Caki2 (cell line): ENCODE measurements at places on chromosomes 12 and 14.
A peak's percentile ranks its signal among the peaks of the same experiment; 100 is the strongest.

DNA sequence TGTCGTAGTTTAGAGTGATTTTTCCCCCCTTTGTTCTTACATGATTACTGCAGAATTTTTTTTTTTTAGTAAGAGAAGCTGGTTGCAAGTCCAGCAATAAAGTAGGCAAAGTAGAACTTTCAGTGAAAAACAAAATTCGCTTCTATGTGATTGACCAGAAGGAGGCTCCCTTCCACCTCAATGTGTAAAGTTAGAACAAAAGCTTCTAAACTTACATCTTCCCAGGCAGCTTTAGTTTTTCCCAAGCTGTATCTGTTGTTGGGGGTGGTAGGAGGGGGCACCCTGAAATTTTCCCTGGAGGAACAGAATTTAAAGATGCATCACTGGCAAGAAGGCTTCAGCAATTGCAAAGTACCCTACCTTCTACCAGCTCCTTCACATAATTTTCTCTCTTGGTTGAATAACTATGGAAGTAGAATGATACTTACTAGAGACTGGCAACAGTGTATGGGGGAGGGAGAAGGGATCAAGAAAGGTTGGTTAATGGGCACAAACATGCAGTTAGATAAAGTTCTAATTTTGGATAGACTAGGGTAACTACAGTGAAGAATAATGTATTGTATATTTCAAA is 87.3 kb upstream of the E2F7 start:
- peak; percentile 9 for DNase-seq

- DNase-seq: no peak
Observed at GRCh38 chr12:101775816-101776215, 36.6 kb upstream of the SYCP3 start.

- no peak for DNase-seq
Observed at GRCh38 chr14:69090187-69090789, 62.6 kb downstream of the DCAF5 start.

DNA sequence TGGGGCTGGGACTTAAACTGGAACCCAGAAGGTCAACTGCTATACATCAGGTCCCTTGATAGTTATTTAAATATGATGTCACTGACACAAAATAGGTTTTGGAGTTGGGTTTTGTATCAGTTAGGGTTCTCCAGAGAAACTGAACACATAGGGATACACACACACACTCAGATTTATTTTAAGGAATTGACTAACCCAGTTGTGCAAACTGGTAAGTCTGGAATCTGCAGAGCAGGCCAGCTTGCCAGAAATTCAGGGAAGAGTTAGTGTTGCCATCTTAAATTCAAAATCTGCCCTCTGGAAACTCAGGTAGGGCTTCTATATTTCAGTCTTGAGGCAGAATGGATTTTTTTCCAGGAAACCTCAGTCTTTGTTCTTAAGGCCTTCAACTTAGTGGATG is 36.9 kb downstream of the MAPK1IP1L start:
- no peak for DNase-seq

DNA sequence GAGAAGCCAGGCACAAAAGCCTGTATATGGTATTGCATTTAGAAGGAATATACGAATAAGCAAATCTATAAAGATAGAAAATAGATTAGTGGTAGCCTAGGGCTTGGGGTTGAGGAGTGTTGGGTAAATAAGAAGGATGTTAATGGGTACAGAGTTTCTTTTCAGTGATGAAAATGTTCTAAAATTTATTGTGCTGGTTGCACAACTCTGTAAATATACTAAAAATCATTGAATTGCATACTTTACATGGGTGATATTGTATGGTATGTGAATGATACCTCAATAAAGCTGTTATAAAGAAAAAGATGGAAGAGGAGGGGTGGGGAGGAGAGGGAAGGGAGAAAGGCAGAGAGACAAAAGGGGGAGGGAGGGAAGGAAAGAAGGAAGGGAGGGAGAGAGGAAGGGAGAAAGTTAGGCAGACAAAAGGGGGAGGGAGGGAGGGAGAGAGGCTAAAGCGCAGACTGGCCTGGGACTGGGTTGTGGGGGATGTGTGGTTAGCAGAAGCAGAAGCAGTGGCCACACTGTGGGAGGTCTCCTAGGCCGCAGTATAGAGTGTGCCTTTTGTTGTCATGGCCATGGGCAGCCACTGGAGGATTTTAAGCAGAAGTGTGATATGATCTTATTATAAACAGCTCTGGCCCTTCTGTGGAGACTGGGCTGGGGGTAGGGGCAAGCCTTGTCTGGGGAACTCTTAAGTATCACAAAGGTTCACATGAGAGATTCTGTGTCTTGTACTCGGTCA is 73.6 kb upstream of the ELK3 start:
- no peak for DNase-seq

GRCh38 chr12:118645219-118645618 is 268.9 kb downstream of the SUDS3 start:
- no peak for DNase-seq

DNA sequence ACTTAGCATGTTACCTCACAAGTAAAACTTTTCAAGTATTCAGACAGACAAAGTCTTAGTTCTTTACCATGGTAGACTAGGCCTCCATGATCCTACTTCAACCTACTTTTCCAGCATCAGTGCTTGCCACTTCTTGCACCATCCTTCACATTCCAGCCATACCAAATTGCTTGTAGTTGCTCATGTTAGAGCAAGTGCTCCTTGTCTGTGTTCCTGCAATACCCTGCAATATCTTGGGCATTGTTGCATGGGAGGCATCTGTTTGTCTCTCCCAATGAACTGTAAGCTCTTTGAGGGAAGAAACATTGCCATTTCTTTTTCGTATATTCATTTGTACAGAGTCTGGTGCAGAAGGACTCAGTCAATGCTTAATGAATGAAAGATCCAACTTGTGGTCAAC is 78.0 kb downstream of the SRGAP1 start:
- DNase-seq: no peak

DNA sequence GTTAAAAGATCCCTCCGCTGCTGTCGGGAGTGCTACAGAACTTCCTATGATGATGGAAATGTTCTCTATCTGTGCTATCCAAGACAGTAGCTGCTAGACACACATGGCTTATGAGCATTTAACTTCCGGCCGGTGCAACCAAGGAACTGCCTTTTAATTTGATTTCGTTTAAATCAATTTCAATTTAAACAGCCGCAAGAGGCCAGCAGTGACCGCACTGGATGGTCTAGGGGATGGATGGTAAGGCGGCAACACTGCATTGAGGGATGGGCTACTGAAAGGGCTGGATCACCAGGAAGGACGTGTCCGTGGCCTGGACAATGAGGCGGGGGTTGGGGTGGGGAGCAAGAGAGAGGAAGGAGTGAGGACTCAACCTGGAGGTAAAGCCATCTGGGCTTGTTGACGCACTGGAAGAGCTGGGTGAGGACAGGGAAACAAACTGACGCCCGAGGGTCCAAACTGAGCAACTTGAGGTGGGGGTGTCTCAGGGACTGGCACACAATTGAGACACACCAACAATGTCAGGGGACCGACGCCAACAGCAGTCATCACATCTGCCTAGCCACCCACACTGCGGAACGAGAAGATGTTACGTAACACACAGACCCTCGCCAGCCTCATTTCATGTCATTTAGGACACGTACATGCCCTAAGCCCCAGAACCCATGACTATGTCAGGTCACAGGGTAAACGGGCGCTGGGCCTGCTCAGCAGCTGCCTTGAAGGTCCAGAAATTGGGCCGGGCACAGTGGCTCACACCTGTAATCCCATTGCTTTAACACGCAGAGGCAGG is 57.6 kb downstream of the SCARB1 start:
- no peak for DNase-seq

DNA sequence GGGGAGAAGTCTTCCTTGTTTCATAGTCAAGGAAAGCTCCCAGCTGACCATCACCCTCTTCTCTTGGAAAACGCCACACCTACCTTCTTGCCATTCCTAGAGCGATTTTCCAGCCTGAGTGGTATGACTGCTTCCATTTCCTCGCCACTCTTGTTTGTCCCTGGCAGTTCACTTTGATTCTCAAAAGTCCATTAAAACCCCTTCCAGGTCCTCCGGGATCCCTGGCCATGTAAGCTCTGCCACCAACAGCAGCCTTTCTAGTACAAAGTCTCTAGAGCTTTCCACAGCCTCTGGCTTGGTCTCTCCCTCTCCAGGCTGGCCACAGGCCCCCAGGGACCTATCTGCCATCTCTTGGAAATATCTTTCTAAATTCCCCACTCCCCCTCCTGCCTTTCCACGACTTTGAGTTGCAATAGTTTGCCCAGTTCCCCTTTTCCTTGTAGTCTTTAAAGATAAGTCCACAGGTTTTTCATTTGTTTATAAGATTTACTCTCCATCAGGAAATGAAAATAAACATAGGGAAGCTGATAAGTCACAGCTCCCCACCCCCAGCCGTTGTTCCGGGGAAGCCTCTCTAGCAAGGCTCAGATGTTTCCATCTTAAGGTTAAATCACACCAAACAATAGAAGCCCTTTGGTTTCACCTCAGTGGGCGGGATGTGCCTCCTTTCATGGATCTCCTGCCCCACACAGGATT is 42.9 kb upstream of the SINHCAF start:
- DNase-seq: no peak

DNA sequence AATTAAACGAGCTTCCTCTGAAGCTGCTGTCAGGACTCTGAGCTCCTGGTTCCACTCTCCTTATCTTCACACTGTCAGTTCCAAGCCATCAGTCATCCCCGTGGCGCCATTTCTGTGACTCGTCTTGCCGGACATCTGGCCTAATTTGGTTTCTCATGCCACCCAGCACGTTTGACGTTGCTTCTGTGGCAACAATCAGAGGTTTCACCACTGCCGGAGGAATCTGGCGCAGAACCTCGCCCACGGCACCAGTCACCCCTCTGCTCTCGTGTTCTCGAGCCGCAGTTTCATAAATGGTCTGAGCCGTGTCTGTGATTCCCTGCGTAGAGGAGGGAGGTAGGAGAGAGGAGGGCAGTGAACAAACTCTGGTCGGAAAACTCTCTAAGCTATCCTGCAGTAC is 29.7 kb downstream of the BDKRB1 start:
- no peak for DNase-seq

GRCh38 chr12:111298582-111299436 is 70.1 kb downstream of the PHETA1 start:
- DNase-seq: no peak

GRCh38 chr12:132456944-132457495 is 32.9 kb upstream of the FBRSL1 start:
- DNase-seq: no peak

GRCh38 chr12:57006809-57007475 is 596 bp upstream of the ZBTB39 start:
- peak; percentile 34 for DNase-seq

DNA sequence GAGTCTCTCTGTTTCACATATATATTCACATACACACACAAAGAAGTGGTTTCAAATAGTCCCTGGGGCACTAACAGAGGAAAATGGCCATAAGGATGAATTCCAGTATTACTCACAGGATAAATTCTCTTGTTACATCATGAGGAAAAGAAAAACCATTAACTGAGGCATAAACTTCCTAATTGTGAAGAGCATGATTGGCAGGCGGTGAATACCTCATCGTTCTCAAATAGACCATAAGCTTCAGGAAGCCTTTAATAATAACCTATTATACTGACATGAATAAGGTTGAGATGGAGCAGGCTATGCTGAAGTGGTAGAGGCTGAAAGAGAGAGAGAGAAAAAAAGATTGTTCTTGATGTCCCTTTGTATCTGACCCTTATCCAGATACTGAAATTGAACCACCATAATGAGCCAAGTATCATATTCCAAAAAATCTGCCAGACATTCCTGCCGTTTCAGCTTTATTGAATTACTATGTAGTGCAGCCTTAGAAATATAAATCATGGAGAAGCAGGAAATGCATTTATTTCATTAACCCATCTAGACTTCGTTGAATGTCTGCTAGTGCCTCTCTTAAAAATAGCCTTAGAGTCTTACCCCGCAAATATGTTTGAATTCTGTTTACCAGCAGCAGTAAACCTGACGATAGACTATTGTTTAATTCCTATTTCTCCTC is 86.8 kb downstream of the NUAK1 start:
- no peak for DNase-seq

- DNase-seq: no peak
Observed at GRCh38 chr12:107130830-107131611, 37.7 kb upstream of the CRY1 start.

GRCh38 chr14:104881369-104881979 is 16.4 kb downstream of the CEP170B start:
- DNase-seq: no peak

- no peak for DNase-seq
Observed at GRCh38 chr12:56257071-56257470, 1.1 kb downstream of the ANKRD52 start.

DNA sequence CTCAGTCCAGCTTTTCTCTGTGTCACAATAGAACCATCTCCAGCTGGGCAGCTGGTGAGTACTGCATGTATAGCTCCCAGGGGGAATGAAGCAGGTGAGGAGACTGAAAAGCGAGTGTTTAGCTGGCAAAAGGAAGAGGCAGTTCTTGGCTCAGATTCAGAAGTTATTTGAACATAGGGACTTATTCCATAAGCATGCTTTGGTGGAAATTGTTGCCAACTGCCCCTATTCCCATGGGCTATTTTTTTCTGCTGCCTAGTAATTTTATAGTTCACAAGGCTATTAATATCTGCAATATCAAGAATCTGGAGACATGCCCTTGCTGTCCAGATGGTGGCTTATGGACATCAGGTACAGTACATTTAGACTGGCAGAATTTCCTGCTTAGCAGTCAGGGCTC is 1112.7 kb downstream of the LRFN5 start:
- no peak for DNase-seq

GRCh38 chr14:86464341-86464740 is 934.4 kb downstream of the FLRT2 start:
- no peak for DNase-seq

DNA sequence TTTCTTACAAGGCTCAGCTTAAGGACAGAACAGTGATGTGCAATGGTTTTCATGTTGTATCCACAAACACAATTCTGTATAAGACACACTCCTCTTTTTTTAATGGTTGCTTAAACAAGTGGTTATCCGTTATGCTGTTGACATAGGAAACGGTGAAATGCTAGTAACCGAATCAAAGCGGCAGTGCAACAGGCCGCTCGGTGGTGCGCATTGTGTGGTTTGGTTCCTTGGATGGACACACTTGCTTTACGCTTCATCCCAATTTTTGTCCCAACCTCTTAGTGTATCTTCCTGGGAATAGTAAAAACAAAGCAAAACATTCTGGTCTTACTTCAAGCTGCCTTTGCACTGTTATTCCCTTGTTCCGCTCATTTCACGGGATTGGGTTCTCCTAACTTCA is 650 bp upstream of the PTGER2 start:
- peak; percentile 10 for DNase-seq
